ENCODE measurements at places on chromosomes 13 and 19. TPM values are rescaled to one million over a fixed set of nuclear protein-coding genes. Genes with fewer than 3 reads are reported as not detected.

DNA sequence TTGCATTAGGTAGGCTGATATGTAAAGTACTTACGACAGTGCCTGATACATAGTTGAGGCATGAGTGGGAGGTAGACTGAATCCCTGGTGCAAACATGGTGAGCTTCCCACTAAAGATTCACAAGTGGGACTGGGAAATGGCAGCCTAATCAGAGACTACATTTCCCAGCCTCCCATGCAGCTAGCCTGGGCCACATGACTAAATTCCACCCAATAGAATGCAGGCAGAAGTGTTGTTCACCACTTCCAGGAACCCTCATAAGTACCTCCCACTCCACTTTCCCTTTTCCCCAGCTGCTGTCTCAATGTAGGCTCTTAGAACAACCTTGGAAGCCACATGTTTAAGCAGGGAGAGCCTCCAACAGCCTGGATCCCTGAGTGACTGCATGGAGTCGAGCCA lies 104.9 kb downstream of the CACNA1A start:
- DNase-seq: no peak

- DNase-seq: no peak
Measured at GRCh38 chr19:34475975-34476594, 5.5 kb upstream of the WTIP start.

DNA sequence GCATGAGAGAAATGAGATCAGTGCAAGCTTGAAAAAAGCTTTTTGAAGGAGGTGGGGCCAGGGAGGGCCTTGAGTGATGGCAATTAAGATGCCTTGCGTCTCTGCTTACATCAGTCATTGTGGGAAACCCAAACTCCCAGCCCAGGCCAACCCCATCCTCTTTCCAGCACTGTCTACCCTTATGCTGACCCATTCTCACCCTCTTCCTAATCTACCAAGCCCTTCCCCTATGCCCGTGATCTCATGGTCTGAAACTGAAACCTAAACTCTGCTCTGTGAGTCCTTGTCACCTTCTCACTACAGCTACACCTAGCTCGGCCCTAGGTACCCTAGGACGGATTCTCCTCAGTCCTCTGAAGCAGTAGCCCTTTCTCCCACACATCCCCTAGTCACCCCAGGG lies 36.0 kb upstream of the SERP2 start:
- DNase-seq: no peak

GRCh38 chr19:15519433-15519976 lies 11.2 kb downstream of the CYP4F22 start:
- no peak for DNase-seq

- DNase-seq: peak; percentile 53
Measured at GRCh38 chr19:32421589-32422361, 16.2 kb downstream of the DPY19L3 start.

DNA sequence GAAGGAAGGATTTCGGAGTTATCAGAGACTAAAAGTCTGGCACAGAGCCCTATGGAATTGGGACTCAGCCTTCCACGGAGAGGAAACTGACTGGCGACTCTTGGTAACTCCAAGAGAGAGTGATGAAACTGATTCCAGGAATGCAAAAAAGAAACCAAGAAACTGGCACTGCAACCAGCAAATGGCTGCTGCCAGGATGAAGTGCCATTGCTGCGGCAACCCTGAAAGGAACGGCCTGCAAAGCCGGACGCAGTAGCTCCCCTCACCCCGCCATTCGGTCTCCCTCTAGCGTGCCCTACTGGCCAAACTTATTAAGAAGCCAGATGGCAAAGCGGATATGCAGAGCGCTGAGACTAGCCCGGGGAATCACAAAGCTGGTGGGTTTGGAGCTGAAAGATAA lies 236.0 kb downstream of the PCDH9 start:
- DNase-seq: peak; percentile 68

- peak; percentile 50 for DNase-seq
Measured at GRCh38 chr19:33498391-33499000, 23.1 kb downstream of the PEPD start.

DNA sequence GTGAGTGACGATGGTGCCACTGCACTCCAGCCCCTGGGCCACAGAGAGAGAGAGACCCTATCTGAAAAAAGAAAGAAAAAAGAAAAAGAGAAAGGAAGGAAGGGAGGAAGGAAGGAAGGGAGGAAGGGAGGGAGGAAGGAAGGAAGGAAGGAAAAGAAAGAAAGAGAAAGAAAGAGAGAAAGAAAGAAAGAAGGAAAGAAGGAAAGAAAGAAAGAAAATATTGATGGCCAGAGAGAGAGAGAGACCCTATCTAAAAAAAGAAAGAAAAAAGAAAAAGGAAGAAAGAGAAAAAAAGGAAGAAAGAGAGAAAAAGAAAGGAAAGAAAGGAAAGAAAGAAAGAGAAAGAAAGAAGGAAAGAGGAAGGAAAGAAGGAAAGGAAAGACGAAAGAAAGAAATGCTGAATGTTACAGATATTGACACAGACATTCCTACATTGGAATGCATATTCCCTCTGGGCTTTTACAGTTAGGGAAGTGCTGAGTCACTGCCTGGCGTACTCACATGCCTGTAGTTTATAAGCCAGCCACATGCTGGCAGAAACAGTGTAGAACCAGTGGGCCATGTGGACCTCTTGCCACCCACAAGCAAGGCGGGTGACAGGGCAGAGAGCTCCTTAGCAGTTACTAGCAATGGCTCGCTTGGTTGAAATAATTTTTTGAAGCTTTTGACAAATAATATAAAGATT lies 34.6 kb upstream of the SLC46A3 start:
- peak; percentile 78 for DNase-seq

DNA sequence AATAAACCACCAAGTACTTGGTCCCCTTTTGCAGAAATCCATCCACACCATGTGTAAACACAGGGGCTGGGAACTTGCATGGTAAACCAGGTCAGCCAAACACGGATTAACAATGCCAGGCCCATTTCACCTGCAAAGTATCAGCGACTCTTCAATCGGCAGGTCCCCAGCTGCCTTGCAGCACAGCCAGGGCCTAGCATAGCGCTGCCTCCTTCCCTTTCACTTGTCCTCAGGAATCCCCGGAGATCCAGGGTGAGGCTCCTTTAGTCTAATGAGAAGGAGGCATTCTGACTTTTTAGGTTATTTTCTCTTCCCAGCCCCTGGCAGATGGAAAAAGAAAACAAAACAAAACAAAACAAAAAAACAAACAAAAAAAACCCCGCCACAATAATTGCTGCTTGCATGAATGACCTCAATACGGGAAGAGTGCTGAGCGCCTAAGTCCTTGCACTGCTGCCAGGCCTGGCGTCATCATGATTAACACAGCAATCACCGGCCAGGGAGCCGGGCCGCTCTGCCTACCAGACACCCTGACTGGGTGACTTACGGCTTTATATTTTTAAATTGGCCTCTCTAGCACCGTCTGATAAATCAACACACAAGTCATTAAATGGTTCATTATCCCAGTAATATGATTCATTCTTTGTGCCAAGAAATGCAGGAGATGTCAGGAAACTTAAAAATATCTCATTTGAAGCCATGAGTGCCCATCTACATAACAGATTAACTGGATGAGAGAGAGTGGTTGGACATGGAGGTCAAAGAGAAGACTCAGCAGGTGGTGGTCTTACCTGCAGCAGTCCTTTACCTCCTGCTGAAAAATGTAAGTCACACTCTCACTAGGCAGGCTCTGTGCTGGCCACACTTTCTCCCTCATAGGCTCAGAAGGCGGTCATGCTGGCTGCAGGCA lies 692.7 kb downstream of the UQCRFS1 start:
- DNase-seq: no peak

- no peak for DNase-seq
Measured at GRCh38 chr13:109787135-109787954, 962 bp upstream of the IRS2 start.

- DNase-seq: no peak
Measured at GRCh38 chr13:101231751-101232428, 184.4 kb downstream of the NALCN start.

GRCh38 chr13:79126706-79127105 lies 279.3 kb downstream of the RBM26 start:
- no peak for DNase-seq

- DNase-seq: no peak
Measured at GRCh38 chr19:35534803-35535480, 1.7 kb downstream of the GAPDHS start.

DNA sequence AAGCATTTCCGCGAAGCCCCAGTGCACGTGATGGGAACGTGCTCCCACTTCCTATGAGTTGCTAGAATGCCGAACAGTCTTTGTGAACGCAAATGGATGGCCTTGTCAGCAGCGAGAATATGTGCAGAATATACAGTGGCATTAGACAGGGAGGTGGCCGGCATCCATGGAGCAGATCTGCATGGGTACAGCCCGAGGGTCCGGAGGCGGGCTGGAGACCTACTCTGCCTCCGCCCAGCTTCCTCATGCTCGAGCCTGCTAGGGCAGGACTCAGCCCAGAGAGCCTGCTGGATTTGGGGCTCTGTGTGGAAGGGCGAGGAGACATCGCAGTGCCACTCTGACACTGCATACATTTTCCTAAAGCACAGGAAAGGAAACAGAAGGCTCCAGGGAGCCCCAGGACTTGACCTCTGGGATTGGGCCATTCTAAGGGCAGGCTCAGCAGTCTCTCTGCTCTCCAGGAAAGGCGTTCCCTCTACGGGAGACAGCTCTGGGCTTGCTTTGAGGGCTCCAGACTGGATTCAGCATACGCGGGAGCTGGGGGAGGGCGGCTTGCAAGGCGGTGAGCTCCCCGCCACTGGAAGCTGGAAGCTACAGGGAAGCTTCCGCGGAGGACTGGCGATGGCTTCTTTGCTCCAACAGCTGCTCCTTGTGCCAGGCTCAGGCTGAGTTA lies 55.9 kb upstream of the UQCRFS1 start:
- no peak for DNase-seq

- DNase-seq: no peak
Measured at GRCh38 chr19:49557641-49558325, 22.6 kb downstream of the NOSIP start.

DNA sequence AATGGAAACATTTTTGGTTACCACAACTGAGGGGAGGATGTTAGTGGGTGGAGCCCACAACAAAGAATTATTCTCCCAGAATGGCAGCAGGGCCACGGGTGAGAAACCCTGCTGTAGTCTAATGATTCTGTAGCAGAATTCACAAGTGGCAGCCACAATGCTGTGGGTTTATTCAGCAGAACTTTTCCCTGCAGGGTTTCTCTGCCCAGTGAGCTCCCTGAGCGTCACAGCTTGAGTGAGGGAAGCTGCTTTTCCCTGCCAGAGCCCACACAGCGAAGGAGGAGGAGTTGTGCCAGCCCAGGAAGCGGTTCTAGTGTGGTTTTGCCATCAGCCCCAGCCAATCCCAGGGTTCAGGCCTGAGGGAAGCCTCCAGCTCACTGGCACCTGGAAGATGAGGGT lies 4.4 kb downstream of the ATP12A start:
- DNase-seq: no peak

GRCh38 chr19:47486900-47487299 lies 2.9 kb upstream of the KPTN start:
- no peak for DNase-seq

DNA sequence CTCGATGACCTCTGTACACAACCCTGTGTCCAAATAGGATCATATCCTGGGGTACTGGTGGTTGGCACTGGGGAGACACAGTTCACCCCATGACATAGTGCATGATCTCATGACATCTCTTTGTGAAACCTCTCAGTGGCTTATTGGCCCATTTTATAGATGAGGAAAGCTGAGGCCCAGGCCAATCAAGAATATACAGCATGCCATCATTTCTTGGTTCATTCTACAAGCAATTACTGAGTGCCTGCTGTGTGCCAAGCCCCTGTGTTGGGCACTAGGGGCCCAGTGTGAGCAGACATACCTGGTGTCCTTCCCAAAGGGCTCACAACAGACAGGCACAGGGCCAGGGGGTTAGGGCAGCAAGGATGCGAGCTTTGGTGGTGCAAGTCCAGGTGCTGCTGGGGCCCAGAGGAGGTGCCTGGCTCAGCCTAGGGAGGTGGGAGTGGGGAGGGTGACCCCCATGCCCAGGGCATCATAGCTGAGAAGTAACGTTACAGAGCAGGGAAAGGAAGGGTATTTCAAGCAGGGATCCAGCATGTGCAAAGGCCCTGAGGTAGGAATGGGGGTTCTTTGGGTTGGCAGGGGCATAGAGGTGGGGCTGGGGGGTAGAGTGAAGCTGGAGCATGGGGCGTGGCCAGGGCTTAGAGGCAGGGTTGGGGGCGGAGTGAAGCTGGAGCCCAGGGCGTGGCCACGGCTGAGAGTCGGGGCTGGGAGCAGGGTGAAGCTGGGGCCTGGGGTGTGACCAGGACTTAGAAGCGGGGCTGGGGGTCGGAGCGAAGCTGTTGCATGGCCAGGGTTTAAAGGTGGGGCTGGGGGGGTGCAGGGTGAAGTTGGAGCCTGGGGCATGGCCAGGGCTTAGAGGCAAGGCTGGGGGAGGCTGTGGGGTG lies 20.7 kb downstream of the COLGALT1 start:
- no peak for DNase-seq

GRCh38 chr13:99477493-99477892 lies 23.8 kb upstream of the TM9SF2 start:
- DNase-seq: no peak

DNA sequence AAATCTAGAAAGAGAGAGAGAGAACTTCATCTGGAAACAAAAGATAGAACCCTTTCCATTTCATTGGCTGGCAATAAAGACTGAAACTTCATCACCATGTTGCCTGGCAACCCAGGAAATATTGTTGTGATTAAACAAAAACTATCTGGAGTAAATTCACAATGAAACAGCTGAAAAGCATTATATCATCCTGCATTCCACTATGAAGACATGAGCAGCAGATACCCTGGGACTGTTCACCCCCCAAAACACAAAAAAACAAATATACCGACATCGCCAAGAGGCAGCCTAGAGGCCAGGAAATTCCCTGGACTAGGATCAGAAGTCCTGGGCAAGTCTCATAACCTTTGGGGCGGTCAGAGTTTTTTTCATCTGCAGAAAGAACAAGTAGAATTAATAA lies 158.3 kb downstream of the FOXO1 start:
- no peak for DNase-seq

DNA sequence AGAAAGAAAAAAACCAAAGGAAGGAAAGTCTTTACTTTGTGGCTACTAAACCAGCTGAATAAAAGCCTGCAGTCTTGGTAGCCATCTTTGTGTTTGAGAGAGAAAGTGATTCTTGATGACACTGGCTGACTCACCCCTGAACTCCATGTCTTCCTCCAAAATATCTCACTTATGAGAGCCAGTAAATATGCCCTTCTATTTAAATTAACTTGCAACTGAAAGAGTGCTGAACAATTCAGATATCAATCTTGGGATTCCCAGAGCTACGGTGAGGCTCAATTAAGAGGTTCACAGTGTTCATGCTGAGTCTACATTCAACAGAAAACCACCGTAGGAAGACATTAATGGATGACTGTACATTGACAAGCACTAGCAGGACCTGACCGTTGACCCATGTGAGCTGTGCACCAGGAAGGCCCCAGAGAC lies 57.9 kb downstream of the KCTD12 start:
- no peak for DNase-seq

PLIN5 gene
- total RNA-seq: 50.4 TPM

IZUMO2 gene
- not detected for total RNA-seq

KLK14 gene
- total RNA-seq: 2.8 TPM

RBM26 gene
- total RNA-seq: 19.2 TPM

COLGALT1 gene
- total RNA-seq: 35.5 TPM

POU2F2 gene
- total RNA-seq: 1.5 TPM

PCSK4 gene
- 0.89 TPM for total RNA-seq

NTF4 gene
- total RNA-seq: not detected

ZNF844 gene
- total RNA-seq: 14.3 TPM

SULT2A1 gene
- total RNA-seq: not detected

LGI4 gene
- total RNA-seq: 10.0 TPM
